ENCODE measurements at places on chromosomes 11 and 22.

DNA sequence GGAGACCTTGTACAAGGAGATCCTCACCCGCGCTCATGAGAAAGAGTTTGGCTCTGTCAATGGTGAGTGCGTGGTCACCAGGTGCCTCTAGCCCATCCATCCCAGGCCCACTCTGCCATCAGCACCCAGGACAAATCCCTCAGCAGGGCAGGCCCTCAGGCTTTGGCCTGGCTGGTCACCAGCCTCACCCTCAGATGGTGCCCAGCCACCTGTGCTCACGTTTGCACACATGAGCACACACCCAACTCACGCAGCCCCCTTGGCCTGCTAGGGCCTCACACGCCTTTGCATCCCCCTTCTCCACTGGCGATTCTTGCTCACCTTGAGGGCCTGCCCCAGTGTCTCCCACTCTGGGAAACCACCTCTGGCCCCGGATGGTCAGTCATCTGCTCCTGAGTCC is 4.1 kb upstream of the RAB1B start:
- no peak for DNase-seq

DNA sequence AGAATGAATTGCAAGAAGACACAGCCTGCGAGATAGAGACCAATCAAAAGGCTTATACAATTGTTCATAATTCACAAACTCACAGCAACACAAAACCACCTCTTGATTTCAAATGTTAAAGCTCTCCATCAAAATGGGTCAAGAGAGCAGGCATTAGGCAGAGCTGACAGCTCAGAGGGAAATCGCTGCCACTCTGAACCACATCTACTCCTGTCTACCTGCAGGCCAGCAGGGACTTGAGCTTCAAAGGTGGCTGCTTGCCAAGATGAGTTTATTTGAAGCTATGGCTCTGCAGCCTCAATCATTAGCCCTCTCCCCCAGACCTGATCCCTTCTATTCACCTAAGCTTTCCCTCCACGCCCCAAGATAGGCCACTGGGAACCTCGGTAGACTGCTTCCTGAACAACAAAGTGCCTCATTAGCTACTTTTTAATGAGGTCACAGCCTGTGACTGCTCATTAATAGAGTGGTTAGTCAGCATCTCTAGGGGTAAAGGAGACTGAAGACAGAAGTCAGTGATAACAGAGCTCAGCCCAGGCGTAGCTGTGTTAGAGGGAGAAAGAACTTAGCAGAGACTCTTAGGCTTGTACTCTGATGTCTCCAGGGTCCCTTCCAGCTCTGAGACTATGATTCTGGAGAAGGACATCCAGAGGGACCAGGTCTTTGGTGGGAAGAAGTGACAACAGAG is 21.2 kb upstream of the OR10A5 start:
- no peak for DNase-seq

- no peak for DNase-seq
These were observed 6.1 kb downstream of the MRPL11 start for GRCh38 chr11:66432597-66432996.

- no peak for DNase-seq
These were observed 6.9 kb upstream of the NEAT1 start for GRCh38 chr11:65415499-65416340.

DNA sequence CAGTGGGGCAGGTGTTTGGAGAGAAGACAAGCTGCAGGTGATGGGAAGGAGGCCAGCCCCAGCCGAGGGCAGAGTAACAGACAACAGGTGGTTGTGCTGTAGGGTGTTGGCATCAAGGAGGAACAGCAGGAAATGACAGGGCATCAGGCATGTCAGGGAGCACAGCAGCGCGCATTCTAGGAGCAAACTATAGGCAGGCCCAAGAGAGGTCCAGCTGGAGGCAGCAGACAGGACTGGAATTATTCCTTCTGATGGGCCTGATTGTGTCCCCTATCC is 13.6 kb downstream of the ADM start:
- no peak for DNase-seq

- no peak for DNase-seq
These were observed 9.4 kb upstream of the SF1 start for GRCh38 chr11:64787526-64788320.

GRCh38 chr11:109819410-109819809 is 273.8 kb upstream of the ZC3H12C start:
- DNase-seq: no peak

- no peak for DNase-seq
These were observed 21.5 kb upstream of the CBX7 start for GRCh38 chr22:39173787-39174497.

All from stimulated activated CD4-positive, alpha-beta T cell treated with anti-CD3 and anti-CD28 coated beads, Interleukin-1b, Interleukin-23, amount 100 ng/mL, for 1 hour (primary cell).